ENCODE measurements at places on chromosomes 12 and 14.

GRCh38 chr12:27968972-27969623, 3.4 kb downstream of the PTHLH start:
- no peak for DNase-seq

- no peak for DNase-seq
These were observed 61.9 kb upstream of the TMPO start for GRCh38 chr12:98453492-98453891.

DNA sequence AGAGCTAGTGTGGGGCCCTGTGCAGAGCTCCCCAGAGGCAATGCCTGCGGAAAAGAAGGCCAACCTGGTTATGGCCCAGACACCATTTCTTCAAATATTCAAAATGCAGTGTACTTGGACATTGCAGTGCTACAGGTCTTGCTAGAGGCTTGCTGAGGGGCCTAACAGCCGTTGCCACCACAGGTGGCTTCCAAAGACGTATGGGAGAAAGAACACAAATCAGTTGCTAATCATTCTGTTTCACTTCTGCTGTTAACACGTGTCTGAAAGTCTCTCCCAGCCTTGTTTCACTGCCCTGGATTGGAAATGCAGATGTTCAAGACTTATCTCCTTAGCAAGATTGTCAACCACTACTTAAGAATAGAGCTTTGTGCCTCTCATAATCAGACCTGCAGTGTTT, 925.9 kb downstream of the GALC start:
- no peak for DNase-seq

DNA sequence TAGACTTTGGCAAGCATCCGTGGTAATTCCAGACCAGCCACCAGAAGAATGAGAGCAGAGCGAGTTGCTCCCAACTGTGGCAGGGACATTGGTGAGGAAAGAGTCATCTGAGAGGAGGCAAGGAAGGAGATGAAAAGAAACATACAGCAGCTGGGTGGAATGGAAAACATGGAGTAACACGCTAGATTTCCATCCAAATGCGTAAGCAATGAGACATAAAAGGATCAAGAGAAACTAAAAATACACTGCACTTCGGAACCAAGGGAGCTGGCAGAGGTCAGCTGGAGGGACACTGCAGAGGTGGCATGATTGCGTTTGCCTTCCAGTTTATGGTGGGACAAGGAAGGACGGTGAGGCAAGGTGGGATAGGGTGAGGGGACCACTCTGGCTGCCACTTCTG, 82.9 kb downstream of the DDX51 start:
- DNase-seq: no peak

DNA sequence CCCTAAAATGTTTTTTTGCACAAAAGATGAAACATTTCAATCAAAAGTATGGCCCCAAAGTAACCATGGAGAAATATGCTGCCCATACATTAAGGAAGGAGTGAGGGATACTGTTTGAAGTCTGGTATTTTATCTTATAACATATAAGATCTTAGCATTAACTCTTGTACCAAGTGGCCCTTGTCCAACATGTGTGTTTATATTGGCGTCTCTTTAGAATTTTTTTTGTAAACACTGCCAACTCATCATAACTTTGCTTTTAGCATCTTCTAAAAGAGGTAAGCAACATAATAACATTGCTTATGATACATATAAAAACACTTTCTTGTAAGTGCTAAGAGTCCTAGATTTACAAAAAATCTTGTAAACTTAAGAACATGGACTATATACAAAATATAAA, 419.7 kb downstream of the ADAMTS20 start:
- no peak for DNase-seq

DNA sequence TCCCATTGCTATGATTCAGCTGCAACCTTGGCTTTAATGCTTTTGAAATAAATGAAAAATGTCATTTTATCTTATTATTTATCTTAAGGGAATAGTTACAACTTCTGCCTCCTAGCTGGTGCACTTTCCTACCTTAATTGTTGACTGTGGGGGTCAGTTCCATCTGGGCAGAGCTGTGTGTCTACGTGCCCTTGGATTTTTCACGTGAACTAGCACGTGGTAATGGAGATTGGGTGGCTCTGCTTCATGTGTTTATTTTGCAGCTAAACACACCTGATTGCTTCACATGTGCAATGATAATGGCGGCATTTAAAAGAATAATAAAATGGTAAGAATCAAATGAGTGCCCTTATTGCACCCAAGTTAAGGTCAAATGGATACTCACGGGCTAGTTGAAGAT, 10.6 kb upstream of the PELI2 start:
- no peak for DNase-seq

DNA sequence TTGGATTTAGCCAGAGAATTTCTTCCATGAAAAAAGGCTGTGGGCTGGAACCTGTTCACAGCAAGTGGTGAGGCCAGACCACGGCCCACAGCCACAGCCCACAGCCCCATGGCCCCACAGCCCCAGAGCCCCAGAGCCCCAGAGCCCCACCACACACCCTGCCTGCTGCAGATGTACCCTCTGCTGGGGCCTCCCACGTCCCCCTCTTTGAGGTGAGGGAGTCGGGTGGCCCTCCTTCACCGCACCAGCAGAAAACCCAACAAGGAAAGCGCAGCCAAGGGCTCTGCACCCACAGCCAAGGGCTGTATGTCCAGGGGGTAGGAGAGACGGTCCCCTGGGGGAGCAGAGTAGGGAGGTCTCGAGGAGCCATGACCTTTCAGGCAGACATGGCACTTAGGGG, 327.5 kb upstream of the DIO3 start:
- no peak for DNase-seq

DNA sequence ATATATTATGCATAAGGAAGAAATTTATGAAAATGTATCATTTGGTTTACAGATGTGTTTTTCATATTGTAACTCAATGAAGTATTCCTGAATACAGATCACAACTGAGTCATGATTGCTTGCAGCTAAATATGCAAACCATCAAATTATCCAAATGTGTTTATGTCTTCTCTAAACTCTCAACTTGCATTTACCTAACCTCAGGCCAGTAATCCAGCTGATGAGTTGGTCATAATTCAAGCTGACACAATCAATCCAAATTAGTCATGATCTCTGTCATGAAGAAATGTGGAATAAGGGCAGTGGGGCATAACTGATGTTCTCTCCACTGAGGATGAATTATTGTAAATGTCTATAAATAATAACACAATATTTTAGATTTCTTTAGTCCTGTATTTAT, 104.8 kb upstream of the CNTN1 start:
- DNase-seq: no peak

DNA sequence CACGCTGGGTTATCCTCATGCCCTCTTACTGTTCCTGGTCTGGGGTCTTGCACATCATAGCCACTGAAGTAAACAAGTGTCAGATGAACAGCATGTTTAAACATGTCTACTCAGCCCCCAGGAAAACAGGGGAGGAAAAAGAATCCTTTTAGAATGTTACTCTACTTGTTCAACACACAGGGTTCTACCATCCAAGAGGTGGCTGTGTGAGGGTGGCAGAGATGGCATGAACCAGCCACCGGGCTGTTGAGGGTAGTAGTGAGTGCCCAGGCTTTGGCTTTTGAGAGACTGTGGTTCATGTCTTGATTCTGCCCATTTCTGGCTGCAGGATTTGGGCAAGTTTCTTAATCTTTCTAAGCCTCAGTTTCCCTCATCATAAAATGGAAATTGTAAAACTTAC, 21.6 kb upstream of the CCND2 start:
- DNase-seq: no peak

- no peak for DNase-seq
These were observed 52.3 kb downstream of the SLC25A47 start for GRCh38 chr14:100375266-100375962.

DNA sequence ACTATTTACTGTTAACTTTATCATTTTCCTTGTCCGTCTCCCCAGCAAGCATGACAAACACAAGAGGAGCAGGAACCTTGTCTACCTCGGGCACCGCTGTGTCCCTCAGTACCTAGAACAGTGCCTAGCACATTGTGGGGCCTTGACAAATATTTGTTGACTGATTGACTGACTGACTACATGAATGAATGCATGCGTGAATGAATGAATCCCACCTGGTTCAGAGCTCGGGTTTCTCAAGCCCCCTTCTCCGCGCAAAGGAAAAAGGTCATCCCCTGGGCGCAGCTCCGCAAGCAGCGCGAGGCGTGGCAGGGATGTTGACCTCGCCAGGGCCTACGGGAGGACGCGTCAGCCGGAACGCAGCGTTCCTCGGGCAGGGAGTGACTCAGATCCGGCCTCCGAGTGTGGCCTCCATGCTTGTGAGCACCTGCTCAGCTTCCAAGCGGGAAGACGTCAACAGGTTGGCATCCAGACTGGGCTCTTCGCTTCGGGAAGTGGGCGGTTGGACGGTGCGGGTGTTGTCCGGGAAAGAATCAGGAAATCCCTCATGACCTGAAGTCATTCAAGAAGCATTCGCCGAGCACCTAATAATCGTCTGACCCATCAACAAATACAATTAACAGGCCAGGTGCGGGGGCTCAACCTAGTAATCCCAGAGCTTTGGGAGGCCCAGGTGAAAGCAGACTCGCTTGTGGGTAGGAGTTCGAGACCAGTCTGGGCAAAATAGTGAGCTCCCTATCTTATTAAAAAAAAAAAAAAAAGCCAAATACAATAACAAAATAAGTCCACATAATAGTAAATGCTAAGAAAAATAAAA, 13.9 kb upstream of the UBC start:
- DNase-seq: no peak

GRCh38 chr12:29212682-29213403, 63.8 kb downstream of the FAR2 start:
- no peak for DNase-seq

GRCh38 chr12:51493281-51493680, 68.7 kb downstream of the SLC4A8 start:
- no peak for DNase-seq

- DNase-seq: peak; percentile 29
These were observed 154.9 kb upstream of the ATP2B1 start for GRCh38 chr12:89863493-89863938.

- no peak for DNase-seq
These were observed 193.7 kb upstream of the PWP1 start for GRCh38 chr12:107491856-107492255.

GRCh38 chr12:69275471-69275891, 36.1 kb downstream of the CPSF6 start:
- DNase-seq: no peak

- no peak for DNase-seq
These were observed 605 bp downstream of the ANKRD52 start for GRCh38 chr12:56257491-56258067.

DNA sequence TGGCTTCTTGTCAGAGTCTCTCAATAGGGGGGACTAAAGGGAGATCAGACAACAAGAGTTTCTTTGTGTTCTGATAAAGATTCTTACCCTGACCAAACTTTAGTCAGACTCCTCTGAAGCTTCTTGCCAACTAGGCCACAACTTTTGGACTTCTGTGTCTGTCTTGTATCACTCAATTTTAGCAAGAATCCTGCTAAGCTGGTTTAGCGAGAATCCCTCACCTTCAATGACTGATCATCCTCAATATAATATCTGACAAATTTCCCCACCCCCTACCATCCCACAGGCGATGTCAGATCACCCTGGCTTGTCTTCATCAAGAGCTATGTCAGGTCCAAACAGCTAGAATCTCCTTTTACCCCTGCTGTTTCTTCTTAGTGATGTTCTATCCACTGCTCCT, 215.2 kb downstream of the RASSF9 start:
- no peak for DNase-seq

- no peak for DNase-seq
These were observed 17.3 kb downstream of the JAG2 start for GRCh38 chr14:105151084-105151837.

GRCh38 chr14:21287168-21287567, 7.3 kb downstream of the RPGRIP1 start:
- DNase-seq: no peak

DNA sequence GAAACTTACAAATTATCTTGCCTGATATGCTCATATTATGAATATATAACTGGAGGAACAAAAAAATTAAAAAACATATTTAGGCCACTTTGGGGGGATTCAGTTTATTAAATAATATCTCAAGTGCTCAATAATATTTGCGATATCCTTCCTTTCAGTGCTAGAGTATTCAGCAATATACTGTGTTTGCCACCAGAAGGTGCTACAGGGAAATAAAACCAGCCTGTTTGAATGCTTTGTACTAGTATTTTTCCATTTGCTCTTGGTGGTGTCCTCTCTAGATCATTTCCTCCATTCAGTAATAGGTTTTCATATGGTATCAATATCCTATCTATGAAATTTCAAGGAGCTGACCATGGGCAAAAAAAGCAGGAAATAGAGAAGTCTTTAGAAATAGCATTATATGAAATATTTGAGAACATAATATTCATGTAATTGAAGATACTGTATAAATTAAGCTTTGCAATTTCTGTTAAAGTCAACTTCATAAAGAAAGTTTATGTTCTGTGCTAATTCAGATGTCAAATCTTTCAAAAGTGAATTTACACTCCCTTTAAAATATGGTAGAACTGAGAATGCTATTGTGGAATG, 106.2 kb upstream of the NAV3 start:
- DNase-seq: no peak

GRCh38 chr14:68386446-68386845, 406.4 kb downstream of the ZFP36L1 start:
- no peak for DNase-seq

DNA sequence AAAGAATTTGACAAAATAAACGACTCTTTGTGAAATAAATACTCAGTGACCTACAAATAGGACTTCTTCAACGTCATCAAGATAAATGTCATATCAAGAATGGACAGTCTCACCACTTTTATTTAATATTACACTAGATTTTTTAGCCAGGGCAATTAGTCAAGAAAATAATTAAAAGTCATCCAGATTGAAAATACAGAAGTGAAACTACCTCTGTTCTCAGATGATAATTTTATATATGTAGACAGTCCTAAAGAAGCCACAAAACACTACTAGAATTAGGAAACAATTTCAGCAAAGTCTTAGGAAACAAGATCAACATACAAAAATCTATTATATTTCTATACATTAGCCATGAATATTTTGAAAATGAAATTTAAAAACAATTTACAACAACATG, 689.6 kb upstream of the SEL1L start:
- DNase-seq: no peak

- no peak for DNase-seq
These were observed 21.9 kb downstream of the PTPRB start for GRCh38 chr12:70615174-70615866.

DNA sequence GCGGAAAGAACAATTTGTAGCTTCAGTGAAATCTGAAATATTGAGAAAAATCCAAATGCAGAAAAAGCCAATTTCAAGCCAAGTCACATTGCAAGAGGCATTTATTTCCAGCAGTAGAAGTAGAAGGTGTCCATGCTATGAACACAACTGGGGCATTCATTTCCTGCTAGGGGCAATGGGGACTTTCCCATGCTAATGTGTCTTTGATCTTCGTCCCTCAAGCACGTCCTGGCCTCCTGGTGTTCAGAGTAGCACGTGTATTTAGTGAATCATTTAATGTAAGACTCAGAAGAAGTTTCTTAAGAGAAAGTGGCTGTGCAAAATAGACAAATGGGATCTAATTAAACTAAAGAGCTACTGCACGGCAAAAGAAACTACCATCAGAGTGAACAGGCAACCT, 267.9 kb downstream of the TMEM132C start:
- DNase-seq: no peak
